Dermis microvascular lymphatic vessel endothelial cell (primary cell): ENCODE measurements at places on chromosomes 7 and 10.

- no peak for DNase-seq
Measured at GRCh38 chr10:88097092-88097516, 233.7 kb downstream of the PTEN start.

- no peak for DNase-seq
Measured at GRCh38 chr7:138303230-138304070, 156.6 kb upstream of the TRIM24 start.

- DNase-seq, result no peak
Measured at GRCh38 chr7:1661461-1661860, 8.6 kb upstream of the ELFN1 start.

- DNase-seq, result no peak
Measured at GRCh38 chr10:127033216-127034033, 128.2 kb downstream of the DOCK1 start.

DNA sequence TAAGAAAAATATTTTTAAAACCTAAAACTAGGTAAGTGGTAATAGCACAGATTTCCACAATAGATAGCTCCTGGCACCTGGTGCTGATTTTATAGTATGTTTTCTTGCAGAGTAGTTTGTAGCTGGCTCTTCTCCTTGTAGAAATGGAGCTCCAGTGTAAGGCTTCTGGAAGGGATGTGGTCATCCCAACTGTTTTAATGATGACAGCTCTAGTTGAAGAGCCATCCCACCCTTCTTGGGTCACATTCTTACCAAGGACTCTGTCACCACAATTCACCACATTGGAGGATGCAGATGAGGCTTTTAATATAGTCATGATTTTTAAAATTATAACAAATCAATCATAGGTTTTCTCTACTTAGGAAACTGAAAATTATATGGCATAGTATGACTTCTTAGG is 31.0 kb downstream of the TES start:
- DNase-seq, result no peak

- DNase-seq, result no peak
Measured at GRCh38 chr7:139829025-139829774, at the start of gene TBXAS1. Gene TBXAS1, plus strand, starts transcription at chr7:139829264. Its CDS starts 127 bp downstream, at chr7:139829391.
